HT1080 (cell line): ENCODE measurements at places on chromosomes 6 and 20.

GRCh38 chr6:102051720-102052119, 658.2 kb downstream of the GRIK2 start:
- no peak for DNase-seq

DNA sequence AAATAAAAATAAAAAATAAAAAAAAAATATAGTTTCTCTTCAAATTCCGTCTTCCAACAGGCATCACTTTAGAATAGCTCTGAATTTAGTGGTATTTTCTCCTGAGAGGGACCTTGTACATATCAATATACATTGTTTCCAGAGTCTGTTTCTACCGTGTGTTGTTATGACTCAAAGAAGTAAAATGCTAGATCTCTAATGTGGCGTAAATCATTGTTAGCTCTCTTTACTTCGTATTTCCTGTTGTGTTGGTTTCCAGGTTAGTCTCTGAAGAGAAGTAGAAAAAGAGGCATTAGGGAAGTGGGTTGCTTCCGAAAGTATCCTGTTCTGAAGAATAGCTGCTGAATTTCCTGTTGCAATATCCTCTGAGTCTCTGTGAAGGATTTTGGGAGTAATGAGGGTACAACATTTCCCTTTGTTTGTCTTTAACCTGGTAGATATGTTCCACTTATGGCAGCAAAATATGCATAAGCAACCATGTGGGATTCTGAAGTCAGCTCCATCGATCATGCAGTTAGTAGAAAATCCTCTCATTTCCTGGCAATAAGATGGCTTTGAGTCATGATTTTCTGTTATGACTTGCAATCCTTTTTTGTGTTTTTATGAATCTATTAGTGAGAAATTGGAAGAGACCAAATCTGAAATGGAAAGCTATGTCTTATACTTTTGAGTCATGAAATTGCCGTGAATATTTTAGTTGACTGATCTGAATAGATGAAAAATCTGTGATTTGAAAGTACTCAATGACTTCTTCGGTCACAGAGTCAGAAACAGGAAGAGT, 42.0 kb upstream of the MCHR2 start:
- peak; percentile 41 for DNase-seq

- no peak for DNase-seq
Observed at GRCh38 chr20:54144847-54145414, 28.9 kb downstream of the CYP24A1 start.

DNA sequence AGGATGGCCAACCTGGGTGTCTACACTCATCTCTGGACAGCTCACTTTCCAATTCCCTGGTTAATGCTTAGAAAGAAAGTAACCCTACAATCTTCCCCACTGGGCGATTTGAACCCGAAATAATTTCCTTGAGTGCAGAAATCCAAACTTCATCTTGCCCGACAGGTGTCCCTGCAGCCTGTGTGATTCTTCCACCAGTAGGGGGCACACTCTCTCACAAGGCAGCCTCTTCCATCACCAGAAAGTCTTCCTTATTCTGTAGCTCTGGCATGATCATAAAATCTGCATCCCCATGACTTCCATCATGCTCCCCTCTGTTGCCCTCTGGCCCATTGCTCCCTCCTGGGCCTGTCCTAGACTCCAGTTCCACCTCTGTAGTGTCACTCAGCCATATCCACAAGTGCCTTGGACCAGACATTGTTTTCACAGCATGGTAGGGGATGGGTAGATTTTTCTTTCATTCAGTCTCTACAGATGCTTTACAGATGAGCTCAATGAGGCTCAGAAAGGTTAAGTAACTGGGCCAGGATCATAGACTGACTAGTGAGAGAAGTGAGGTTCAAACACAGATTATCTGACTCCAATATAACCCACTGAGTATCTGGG, 170.4 kb upstream of the SPTLC3 start:
- no peak for DNase-seq

- DNase-seq: no peak
Observed at GRCh38 chr6:170045563-170045960, 245.3 kb downstream of the DLL1 start.

DNA sequence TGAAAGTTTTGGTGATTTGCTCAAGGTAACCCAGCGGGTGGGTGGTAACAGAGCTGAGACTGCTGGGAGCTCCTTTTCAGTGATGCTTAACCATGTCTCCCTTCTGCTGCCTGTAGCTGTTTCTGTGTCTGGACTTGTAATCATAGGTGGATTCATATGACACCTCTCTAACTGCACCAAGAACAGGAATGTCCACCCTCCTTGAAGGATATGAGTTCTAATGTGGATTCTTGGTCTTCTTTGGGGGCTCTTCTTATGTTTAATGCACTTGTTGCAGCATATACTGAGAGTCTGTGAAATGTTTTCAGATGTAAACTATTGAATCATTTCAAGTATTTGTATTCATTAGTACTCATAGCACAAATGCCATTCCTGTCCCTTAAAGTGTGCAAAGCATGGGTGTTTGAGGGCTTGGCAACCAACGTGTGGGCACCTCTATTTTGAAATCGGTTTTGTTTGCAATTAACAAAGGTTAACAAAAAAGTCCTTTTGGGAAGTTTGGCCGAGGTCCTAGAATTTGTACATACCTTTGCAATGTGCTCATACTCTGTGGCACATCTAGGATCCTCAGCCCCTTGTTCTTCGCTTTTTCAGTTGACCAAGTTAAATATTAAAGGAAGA, 138.0 kb downstream of the SOX4 start:
- peak; percentile 65 for DNase-seq

GRCh38 chr6:113281431-113281830, 575.7 kb upstream of the MARCKS start:
- no peak for DNase-seq

DNA sequence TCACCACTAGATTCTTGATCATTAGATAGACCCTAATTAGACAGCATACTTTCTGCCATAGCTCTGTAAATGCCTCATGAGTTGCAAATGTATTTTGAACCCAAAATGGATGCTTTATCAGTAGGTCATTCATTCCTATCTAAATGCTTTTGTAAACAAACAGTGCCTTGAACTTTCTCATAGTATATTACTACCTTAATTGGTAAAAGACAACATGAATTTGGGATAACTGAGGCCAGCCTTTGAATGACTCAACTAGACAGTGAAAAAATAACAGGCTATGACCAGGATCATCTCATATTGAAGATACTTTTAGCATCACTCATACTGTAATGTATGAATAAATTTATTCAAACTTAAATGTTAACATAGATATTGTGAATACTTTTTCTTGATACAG, 37.0 kb upstream of the PRL start:
- DNase-seq: no peak

- no peak for DNase-seq
Observed at GRCh38 chr6:22476811-22477390, 92.5 kb upstream of the HDGFL1 start.

DNA sequence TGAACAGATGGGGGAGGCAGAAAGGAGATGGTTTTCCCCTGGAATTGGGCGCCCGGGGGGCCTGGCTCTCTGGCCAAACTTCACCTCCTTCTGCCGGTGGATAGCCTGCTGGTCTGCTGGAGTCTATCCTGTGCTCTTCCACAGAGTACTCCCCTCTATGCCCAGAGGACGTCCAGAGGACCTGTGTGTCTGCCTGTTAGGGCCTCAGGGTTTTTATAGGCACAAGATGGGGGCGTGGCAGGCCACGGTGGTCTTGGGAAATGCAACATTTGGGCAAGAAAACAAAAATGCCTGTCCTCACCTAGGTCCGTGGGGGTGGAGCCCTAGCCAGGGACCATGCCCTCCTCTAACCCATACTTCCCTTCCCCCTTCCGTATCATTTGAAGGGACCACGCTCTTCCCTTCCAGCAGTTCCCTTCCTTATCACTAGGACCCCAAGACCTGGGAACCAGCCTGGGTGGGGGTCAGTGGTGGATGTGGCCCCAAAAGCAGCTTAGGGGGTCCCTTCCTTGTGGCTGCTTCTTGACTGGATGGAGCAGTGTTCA, 53.6 kb upstream of the ZNF337 start:
- DNase-seq: no peak
